T-helper 1 cell (primary cell): ENCODE measurements at places on chromosomes 2 and 18.

DNA sequence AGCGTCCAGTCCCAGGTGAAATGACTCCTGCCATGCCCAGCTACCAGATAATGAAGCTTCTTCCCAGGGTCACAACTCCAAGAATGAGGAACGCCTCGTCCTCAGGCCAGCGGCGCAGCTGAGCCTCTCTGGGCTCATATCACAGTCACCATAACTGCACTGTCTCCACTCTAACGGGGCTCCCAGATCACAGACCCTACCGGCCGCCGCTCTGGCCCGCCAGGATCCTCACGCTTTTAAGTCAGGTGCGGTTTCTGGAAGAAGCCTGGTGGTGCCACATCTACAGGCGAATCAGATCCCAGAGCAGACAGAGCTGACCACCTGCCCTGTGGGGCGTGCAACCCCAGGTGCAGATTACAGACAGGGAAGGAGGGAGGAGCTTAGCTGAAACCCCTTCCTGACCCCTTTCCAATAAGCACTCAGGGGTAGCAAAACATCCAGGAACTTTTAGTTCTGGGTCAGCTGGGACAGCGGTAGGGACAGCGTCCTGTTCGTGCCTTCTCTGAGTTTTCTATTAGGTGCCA, 3.7 kb upstream of the ACKR3 start:
- no peak for DNase-seq

DNA sequence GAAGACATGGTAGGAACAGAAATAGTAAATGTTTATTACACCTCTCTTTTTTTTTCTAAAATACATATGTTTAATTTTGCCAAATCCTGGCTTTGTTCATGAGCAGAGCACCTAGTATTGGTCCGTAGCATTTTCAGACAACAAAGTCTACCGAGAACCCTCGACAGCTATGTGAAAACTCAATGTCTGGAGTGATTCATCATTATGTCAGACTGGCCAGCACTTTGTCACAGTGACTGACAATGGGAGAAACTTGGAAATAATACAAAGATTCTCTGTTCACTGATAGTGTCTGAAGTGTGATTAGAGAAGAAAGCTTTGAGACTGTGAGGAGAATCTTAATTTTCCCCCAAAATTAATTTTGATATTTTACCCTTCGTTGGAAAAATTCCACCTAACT, 143.0 kb downstream of the HNMT start:
- no peak for DNase-seq

- DNase-seq = no peak
These were observed 36.2 kb downstream of the FASTKD2 start for GRCh38 chr2:206801418-206802189.

DNA sequence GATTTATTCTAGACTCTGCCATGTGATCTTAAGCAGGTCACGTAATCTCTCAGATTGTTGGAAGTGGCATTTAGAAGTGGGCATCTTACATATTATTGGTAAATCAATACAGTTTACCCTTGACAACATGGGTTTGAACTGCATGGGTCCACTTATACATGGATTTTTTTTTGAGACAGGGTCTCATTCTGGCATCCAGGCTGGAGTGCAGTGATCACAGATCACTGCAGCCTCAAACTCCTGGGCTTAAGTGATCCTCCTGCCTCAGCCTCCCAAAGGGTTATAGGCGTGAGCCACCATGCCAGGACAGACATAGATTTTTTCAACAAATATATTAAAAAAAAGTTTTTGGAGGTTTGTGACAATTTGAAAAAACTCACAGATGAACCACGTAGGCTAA, 144.7 kb downstream of the OTX1 start:
- DNase-seq = no peak

DNA sequence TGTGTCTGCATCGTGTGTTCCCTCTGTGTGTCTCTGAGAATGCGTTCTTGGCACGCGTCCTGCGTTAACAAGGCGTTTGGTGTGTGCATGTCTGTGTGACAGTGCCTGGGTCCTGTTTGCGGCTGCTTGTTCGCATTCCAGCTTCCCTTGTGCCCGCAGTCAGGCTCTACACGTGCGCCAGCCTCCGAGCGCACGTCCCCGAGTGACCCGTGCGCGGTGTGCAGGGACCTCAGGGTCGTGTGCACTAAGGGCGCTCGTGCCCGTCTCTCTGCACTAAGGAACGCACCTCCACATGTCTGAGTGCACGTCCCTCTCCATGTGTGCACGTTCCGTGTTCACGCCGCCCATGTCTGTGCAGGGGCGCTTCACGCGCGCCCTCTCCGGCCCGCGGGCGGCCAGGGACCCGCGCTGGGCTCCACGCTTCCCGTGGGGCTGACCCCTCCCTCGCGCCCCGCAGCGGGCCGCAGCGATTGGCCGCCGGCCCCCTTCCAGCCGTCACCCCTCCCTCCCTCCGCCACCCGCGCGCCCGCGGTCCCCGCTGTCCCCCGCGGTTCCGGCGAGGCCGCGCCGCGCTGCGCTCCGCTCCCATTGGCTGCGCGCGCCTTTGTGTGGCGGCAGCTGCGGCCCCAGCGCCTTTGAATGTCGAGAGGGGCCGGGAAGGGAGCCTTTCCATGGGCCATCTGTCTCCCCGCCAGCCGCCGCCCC, 229.4 kb downstream of the HAUS1 start:
- peak; percentile 17 for DNase-seq

DNA sequence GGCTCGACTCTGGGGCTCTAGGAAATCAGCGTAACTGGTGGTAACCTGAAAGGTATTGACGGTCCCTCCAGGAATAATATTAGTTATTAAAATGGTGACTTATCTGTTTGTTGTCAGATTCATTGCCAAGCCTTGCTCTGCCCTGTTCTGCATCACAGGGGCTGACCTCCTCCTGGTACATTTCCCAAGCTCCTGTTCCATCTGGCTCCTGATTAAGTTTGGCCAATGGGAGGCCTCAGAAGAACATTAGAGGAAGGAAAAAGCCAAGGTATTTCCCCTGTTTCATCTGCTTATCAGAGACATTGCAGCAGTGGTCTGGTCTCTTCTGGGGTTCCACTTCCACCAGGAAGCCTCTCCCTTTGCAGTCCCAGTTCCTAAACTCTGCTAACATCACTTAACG, 527.0 kb downstream of the TNS1 start:
- DNase-seq = no peak

GRCh38 chr2:224666951-224667553, 49.1 kb downstream of the CCDC195 start:
- no peak for DNase-seq

- DNase-seq = no peak
These were observed 991.5 kb upstream of the FANCL start for GRCh38 chr2:59232394-59233165.

GRCh38 chr2:142944721-142945120, 67.3 kb downstream of the KYNU start:
- no peak for DNase-seq

GRCh38 chr2:28610583-28611201, 114.8 kb downstream of the PLB1 start:
- DNase-seq = no peak

DNA sequence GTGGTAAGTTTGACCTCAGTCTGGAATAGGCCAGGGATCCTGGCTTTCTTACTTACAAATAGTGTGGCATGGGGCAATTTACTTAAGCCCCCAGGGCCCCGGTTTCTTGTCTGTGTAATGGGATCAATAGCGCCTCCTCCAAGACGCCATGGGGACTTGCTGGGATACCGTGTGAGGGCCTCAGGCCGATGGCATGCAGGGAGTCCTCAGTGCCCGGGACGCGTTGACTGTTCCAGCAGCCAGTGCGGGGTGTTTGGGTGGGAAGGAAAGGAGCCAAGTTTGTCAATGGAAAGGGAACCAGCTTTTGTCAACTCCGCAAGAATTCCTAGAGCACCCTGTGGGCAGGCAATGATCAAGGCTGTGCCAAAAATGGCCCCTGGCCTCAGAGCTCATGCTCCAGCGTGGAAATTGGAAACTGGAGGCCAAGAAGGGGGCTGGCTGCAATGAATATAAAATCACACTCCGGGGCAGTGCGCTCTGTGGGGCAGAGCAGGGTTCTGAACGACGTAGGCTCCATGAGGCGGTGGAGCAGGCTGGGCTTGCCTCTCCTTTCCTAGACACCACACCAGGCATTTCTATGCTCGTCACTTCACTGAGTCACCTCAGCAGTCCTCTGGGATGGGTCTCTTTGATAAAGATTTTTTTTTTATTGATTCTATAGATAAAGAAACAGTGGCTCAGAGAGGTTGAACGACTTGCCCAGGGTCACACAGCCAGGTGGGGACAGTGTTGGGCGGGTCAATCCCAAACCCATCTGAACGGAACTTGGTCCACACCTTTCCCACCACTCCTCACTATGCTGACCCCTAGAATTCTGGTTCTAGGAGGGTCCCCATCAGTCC, 56.7 kb upstream of the ASAP2 start:
- no peak for DNase-seq

- no peak for DNase-seq
These were observed 47.9 kb upstream of the ITGAV start for GRCh38 chr2:186542002-186542401.

DNA sequence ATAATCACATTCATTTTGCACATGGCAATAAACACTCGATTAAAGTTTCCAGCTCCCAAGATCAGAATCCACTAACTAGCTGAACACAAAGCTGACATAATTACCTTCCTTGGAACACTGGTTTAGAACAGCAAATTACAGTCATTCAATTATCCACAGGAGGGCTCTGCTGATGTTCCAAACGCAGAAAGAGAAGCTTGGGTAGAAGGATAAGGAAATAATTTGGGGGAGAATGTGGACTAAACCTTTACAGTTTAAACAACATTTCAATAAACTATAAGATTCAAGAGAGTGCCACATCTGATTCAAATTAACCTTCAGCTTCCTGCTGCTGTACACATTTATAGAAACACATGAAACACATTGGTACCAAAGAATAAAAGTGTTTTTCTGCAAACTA, 67.8 kb upstream of the ARL4C start:
- DNase-seq = no peak

GRCh38 chr18:52489396-52490306, 149.7 kb downstream of the DCC start:
- no peak for DNase-seq

DNA sequence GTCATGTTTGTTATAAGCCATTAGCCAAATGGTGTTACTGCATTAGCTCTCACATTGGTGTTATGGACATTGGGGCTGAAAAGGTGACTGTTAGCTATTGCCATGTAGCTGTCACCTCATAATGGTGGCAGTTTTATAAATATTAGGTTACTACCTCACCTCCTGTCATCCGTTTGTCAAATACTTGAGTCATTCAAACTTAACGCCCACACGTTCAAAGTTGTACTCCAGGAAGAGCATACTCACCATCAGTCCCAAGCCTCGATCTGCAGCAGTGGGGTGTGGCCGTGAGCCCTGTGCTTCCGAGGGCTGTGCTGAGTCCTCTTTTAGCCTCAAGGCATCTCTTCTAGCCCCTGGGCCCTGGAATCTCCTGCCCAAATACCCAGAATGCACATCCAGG, 87.3 kb downstream of the PDK1 start:
- DNase-seq = no peak

- DNase-seq = no peak
These were observed 26.8 kb downstream of the SMAD7 start for GRCh38 chr18:48923746-48924629.

GRCh38 chr18:32714571-32715148, 58.2 kb downstream of the KLHL14 start:
- peak; percentile 20 for DNase-seq

DNA sequence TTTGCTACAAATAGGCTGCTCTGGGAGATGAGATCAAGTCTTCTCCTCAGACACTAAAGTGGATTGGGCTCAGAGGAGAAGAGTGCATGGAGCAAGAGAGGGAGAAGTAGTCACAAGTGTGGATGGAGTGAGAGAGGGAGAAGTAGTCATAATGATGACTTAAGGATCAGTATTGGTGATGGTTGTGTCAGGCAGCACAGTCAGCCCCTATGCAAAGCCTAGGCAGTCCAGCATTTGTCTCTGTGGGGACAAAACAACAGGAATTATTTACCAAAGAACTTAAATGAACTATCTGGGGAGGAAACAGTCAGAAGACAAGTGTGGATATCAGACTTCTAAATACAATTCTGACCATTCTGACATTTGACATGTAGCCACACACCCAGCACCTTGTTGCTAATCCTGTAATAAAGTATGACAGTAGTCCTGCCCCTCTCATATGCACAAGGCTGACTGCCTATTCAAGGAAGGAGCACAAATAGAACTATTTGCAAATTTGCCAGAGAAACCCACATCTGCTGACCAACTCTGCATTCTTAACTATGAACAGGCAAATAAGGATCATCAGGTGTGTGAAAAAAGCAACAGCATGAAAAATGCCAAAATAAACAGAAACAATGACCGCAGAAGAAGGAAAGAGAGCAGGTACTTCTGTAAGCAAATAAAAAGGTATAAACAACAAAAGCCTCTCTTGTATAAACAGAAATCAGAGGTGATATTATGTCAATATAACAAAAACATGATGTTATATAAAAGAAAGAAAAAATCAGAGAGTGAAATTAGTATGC, 1597.9 kb upstream of the ACVR2A start:
- DNase-seq = no peak

- DNase-seq = no peak
These were observed 45.0 kb downstream of the MAP2 start for GRCh38 chr2:209468846-209469245.

DNA sequence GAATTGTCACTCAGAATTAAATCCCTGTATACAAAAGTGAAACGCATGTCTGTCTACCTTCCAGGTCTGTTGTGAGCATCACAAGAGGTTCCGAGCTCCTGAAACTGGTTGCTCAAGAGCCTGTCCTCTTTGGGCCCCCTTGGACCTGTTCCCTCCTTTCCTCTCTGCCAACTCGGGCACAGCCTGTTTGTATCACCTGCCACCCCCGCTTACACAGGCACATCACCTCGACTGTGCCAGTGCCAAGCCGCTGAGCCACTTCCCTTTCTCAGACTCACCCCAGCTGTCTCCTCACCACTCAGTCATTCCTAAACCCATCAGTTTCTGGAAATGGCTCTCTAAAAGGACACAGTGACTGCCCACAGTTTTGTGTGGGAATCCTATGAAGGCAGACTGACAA, 3.1 kb downstream of the EFR3B start:
- no peak for DNase-seq

DNA sequence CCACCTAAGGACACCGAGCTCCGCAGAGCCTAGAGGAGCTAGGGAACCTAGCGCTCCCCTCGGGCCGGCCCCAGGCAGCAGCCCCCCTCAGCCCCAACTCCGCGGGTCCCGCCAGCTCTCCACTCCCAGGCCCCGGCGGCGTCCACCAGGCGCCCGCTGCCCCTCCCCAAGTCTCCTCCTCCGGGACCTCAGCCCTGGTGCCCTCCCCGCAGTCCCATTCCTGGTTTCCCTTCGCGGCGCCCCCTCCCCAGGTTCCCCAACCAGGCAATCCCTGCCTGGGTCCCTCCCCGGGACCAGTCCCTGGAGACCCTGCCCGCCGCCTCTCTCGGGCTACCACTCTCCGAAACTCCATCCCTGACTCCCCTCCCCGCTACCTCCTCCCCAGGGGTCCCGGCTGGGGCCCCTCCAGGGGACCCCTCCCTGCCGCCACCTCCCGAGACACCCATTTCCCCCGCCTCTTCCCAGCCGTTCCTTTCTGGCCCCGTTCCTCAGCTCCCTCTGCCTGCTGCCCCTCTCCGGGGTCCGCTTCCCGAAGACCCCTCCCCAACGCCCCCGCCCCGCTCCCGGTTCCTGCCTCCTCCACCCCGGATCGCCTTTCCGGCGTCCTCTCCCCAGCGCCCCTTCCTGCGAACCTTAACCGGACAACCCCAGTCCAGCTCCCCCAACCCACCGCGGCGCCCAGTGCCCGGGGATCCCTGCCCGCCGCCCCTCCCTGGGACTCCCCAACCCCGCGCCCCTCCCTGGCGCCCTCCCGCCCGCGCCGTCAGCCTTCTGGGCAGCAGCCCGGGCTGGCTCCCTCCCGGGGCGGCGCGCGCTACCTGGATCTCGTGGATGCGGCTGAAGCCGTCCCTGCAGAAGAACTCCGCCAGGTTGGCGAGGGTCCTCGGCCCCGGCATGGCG, 678 bp downstream of the CYP27C1 start:
- DNase-seq = no peak

- no peak for DNase-seq
These were observed 16.3 kb upstream of the LYG1 start for GRCh38 chr2:99317161-99317872.
